ENCODE measurements at places on chromosomes 13 and 19.

DNA sequence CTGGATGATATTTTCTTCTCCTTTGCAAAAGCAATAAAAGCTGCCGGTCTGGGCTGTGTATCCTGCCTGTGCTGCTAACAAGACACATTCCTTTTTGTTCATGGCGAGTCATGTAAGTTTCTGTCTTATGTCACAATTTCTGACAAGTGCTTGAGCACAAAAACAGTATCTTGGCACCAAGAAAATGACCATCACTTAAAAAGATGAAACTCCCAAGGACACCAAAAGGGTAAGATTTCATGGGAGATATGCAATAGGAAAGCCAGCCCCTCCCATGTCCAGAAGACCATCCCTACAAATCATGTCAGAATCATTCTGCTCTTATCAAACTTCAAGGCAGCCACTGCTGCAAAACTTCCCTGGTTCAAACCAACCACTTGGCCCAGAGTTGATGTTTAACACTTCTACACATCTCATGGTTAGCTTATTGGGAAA is 375.4 kb upstream of the ZNF507 start:
- DNase-seq: no peak

DNA sequence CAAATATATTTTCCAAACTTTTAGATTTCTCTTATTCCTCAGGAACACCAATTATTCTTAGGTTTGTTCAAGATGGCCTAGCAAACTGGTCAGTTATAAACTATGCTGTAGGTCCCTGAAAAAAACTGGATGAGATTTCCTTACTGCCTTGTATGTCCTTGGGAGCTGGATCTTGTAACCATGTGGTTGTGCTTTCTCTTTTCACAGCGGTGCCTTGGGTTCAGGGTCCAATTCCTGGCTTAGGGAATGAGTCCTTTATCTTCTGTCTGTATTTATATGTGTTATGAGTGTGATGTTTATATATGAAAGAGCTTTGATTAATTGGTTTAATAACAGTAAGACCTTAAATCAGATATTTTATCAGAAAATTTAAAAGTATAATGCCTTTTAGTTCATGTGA is 23.5 kb upstream of the GRTP1 start:
- no peak for DNase-seq

- DNase-seq: no peak
These were observed 11.6 kb upstream of the CACNG7 start for GRCh38 chr19:53897459-53897858.

DNA sequence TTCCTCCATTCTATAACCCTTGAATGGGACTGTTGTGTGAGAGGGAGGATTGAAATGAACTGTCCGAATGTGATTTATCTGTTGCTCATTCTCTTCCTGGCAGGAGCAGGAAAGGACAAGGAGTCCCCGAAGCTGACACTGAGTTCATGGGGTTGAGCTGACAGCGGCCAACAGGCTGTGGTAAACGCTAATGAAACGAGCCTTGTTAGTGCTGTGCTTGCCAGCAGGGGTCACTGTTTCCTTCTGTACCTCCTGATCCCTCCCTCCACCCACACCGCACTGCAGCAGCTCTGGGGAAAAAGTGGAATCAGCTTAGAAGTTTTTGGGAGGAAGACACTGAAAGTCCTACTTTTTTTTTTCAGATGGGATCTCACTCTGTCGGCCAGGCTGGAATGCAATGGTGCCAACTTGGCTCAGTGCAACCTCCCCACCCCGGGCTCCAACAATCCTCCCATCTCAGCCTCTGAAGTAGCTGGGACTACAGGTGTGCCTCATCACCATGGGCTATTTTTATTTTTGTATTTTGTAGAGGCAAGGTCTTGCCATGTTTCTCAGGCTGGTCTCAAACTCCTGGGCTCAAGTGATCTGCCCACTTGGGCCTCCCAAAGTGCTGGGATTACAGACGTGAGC is 6.7 kb upstream of the ZNF761 start:
- peak; percentile 72 for DNase-seq

All from inflammatory macrophage treated with lipopolysaccharide for 4 hours (primary cell).